H1 (cell line): ENCODE measurements at places on chromosomes 4 and X. TPM values are rescaled to one million over a fixed set of nuclear protein-coding genes. Genes with fewer than 3 reads are reported as not detected.

Gene MAGIX
- total RNA-seq, result 0.37 and 0.46 TPM in 2 replicates

DNA sequence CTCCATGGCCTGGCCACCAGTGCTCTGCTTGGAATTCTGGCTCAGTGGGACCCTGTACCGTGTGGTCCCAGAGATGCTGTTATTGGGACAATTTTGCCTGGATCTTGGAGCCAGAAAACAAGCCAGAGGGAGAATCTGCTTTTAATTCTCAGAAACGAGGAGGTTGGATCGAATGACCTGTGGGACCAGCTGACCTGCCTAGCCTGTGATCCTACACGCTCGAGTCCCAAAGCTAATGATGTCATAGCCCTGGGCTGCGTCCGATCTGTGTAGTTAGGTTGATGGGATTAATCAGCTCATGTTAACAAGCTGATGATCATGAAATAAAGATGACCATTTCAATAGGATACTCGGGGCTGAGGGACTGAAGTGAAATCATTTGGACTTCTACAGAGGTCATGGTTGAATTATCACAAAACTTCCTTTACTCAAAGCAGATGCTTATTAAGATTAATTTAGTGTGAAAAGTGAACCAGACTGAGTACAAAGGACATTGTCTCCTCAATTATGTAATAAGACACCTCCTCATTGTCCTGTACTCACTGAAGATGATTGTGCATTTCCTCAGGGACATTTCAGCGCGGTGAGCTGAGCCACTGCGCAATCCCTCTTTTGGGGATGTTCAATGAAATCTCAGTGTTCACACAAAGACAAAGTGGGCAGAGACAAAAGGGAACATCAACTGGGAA lies 51.9 kb upstream of the STX18 start:
- H3K27ac ChIP-seq, result no peak overlapping the region
- no peaks in the 10 kb centered on the region for H3K27me3 ChIP-seq
- no peaks in the 10 kb centered on the region; the same call in 1 of the 2 replicates for H3K36me3 ChIP-seq
- DNase-seq, result no peak

DNA sequence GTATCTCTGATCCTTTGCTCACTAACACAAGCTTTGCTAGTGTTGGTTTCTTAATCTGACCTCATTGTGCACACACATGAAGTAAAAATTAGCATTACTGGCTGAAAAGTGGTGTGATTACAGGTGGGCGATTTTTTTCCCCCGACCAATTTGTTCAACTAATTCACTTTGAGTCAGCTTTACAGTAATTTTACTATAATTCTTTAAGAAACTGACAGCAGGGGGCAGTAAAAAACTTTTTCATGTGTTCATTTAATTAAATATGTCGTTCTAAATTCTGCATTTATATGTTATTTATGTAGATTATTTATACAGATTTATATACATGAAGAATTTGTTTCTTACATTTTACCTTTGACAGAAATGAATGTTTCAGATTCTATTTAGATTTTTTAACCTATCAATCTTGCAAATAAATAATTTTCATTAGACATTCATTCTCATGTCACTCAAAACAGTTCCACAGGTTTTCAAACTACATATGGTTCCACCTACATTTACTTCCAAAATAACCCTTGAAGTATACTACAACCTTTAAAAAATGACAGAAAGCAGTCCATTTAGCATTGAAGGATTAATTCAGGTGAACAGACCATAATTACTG lies 17.5 kb downstream of the PALLD start:
- no peak overlapping the region for H3K4me3 ChIP-seq
- H3K27me3 ChIP-seq, result no peaks in the 10 kb centered on the region
- H3K36me3 ChIP-seq, result no peaks in the 10 kb centered on the region

- no peaks in the 10 kb centered on the region for H3K27me3 ChIP-seq
- H3K27ac ChIP-seq, result no peak overlapping the region
- no peak for DNase-seq
- H3K4me1 ChIP-seq, result no peaks in the 10 kb centered on the region
These were observed 52.1 kb upstream of the NAP1L2 start for GRCh38 chrX:73266766-73267165.
